ENCODE measurements at places on chromosomes 4 and X.

DNA sequence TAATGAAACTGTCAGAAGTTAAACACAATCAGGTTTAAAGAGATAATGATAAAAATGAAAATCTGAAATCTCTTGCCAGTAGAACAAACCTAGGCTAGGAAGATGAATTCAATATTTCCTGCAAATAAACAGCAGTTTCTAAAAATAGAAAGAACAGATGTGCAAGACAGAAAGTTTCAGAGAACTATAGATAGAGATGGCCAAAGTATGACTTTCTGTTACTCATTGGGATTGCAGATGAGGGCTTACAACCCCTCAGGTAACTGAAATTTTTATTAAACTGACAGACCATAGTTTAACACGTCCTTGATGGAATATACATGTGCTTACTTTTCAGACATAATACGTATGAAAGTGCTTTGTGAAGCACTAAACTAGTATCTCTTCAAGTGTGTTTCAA lies 82.3 kb upstream of the PPARGC1A start:
- DNase-seq: no peak

GRCh38 chr4:38279077-38279476 lies 318.9 kb downstream of the PTTG2 start:
- DNase-seq: no peak

DNA sequence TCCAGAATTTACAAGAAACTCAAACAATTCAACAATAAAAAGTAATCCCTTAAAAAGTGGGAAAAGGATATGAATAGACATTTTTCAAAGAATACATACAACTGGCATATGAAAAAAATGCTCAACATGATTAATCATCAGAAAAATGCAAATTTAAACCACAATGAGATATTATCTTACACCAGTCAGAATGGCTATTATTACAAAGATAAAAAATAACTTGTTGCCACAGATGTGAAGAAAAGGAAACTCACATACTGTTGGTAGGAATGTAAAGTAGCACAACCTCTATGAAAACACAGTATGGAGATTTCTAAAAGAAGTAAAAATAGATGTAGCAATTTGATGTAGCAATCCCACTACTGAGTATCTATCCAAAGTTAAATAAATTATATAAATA lies 65.1 kb upstream of the DIAPH2 start:
- no peak for DNase-seq

GRCh38 chr4:109041463-109042360 lies 260.7 kb downstream of the COL25A1 start:
- DNase-seq: no peak

DNA sequence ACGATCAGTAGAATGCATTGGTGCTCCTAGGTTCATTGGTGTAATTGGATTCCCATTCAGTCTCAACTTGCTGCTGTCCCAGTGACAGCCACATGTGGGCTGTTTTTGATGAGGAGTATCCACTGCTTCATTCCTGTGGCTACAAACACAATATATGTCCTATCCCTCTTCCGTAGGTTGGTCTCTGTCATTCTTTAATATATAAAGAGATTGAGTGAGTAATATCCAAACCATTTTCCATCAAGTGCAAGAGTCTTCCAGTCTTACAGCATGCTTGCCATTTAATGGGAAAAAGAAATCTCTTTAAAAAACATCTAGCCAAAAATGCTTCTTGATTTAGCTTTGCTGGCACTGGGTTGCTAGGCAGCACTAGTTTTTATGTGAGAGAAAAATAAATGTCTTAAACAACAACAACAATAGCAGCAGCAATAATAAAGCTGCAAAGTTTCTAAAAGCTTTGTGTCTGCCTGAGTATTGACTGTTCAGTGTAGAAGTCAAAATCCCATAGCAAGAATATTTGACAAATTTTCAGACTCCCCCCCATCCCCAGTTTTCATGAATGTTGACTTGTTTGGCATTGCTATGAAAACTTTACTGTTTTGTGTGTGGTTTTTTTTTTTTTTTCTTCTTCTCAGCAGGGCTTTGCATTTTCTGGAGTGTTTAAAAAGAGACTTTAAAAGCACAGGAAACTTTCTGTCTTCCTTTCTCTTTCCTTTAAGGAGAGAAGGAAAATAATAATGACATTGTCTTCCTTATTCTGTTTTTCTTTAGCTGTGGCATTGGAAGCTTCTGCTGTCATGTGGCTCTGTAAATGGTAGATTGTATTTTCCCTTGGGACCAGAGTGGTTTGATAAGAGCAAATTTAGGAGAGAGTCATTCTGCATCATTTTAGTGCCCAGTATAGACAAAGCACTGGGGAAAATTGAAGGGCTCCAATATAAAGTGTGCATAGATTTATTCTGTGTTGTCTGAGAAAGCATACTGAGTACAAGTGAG lies 244.3 kb downstream of the ARHGAP10 start:
- DNase-seq: no peak

- no peak for DNase-seq
These were observed 66.0 kb upstream of the STOX2 start for GRCh38 chr4:183838987-183839712.

DNA sequence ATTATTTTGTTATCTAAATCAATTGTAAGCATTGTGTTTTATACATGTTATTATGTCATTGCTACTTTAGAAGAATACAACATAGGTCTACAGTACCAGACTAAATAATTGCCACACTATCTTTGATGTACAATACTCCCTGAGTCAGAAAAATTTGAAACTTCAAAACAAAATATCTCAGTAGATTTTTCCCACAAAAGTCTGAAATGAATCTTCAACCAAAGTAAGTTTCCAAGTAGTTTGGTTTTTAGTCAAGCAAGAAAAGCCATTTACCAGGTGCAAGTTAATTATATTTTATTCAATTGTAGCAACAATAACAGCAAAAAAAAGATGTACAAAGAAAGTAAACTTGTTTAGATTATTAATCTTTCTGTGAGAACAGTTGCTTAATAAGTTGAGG lies 11.4 kb upstream of the PARM1 start:
- DNase-seq: no peak

DNA sequence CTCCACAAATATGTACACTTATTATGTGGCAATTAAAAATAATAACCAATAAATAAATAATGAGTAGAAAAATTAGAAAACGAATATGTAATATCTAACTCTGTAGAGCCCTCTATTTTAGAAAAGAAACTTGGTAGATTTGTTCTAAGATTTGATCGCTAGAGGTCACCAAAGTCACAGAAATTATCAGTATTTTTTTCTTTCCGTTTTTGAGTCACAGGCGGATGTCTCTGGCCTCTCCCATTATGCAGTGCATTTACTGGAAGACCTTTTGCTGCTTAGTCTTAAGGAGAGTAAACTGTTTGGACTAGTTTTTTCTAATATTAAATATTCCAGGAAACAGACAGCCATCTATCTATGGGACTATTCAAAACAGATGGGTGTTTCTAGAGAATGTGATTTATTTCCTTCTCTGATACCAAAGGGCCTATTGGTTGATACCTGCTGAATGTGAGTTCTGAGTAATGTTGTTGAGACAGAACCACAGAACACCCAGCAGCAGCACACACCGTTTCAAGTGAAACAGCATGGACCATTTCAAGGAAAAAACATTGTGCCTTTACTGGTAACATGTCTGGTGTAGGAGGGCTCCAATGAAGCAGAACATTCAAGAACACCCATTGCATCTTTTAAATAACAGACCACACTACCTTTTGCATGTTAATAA lies 34.0 kb upstream of the GYPA start:
- no peak for DNase-seq

GRCh38 chr4:132169660-132170059 lies 979.4 kb upstream of the PCDH10 start:
- DNase-seq: no peak

- DNase-seq: no peak
These were observed 70.1 kb downstream of the CHM start for GRCh38 chrX:85977218-85977617.

DNA sequence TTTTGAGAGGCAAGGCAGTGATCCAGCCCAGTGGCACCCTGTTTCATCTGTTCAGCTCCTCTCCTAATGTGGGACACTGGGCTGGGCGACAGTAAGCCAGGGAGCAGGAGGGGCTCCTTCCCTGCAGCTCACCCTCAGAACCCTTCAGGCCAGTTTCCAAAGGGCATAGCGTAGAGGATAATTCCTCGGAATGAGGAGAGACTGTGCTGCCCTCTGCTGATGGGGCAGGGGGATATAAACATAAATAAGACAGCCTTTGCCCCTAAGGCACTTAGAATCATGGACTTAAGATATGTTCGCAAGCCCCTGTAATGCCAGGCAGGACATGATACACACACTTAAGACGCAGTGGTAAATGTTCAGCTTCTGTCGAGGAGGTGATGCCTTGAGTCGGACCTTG lies 27.9 kb upstream of the ZNF185 start:
- DNase-seq: no peak

GRCh38 chr4:6128221-6128850 lies 72.0 kb downstream of the JAKMIP1 start:
- no peak for DNase-seq

DNA sequence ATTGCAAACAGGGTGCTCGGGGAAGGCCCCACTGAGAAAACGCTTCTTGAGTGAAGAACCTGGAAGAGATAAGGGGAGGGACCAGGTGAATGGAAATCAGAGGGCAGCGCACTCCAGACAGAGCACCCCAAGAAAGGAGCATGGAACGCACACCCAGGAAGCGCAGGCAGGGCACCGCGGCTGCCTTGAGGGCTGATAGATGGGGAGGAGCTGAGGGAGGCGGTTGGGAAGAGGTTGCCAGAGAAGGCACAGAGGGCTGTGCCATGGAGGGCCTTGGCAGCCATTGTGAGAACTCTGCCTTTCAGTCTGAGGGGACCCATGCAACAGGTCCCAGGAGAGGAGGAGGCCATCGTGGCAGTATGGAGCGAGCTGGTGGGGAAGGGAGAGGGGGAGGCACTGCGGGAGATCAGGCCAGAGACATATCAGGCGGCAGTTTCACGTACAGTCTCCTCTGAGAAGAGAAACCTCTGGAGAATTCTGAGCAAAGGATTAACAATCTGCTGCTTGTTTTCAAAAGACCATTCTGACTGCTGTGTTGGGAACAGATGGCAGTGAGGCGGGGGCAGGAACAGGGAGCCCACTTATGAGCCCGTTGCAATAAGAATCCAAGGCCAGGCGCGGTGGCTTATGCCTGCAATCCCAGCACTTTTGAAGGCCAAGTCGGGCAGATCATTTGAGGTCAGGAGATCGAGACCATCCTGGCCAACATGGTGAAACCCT lies 83.7 kb downstream of the PCYT1B start:
- no peak for DNase-seq

GRCh38 chr4:33176566-33176965 lies 2456.4 kb downstream of the PCDH7 start:
- no peak for DNase-seq

- no peak for DNase-seq
These were observed 10.4 kb downstream of the SCML1 start for GRCh38 chrX:17747692-17748091.
